ENCODE measurements at places on chromosomes 6 and 20. TPM values are rescaled to one million over a fixed set of nuclear protein-coding genes. Genes with fewer than 3 reads are reported as not detected.

DNA sequence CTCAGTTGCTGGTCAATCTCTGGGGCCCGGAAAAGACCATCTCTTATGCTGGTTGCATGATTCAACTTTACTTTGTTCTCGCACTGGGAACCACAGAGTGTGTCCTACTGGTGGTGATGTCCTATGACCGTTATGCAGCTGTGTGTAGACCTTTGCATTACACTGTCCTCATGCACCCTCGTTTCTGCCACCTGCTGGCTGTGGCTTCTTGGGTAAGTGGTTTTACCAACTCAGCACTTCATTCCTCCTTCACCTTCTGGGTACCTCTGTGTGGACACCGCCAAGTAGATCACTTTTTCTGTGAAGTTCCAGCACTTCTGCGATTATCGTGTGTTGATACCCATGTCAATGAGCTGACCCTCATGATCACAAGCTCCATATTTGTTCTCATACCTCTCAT lies 4.3 kb downstream of the OR2J3 start:
- DNase-seq = no peak

The PRL gene
- total RNA-seq = not detected

DNA sequence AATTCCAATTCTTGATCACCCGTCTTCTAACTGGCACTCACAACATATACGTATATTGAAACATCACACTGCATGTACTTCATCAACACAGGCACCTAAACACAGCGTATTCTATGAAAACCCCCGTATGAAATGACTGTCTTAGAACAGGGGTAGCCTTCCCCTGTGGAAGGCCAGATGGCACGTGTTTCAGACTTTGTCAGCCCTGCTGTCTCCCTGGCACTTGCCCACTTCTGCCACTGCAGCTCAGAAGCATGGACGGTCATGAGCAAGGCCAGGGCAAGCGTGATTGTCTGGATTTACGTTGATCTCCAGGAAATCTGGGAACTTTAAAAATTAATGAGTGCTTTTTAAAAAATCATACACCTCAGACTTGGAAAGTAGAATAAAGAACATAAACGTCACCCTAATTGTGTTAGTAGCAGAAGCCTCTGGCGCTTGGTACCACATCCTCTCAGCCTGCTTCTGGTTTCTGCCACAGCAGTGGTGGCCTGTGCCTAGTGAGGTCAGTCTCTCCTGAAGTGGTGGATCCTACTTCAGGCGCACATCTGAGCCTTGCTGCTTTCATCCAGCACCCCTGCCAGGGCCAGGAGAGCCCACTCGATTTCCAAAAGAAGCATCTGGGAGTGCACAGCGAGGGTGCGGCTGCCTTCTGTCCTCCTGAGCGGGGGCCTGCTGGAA lies 18.3 kb downstream of the PDE10A start:
- no peak for DNase-seq

DNA sequence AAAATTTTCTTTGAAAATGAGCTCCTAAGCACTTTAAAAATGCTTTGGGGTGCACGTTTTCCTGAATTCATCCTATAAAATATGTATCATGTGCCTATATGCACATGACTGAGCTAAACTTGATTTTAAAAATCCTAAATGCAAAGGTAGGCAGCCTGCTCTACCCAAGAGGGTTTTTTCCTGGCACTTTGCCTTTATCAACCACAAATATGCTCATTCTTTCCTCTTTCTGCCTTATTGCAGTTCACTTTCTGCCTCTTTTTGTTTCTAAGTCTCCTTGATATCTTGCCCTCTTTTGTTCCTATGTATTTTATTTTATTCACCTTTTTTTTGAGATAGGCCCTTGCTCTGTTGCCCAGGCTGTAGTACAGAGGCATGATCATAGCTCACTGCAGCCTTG lies 229.3 kb downstream of the GRM1 start:
- DNase-seq = no peak

- DNase-seq = no peak
Observed at GRCh38 chr6:51137777-51138176, 319.1 kb downstream of the TFAP2B start.

The KHDC1L gene
- not detected for total RNA-seq

DNA sequence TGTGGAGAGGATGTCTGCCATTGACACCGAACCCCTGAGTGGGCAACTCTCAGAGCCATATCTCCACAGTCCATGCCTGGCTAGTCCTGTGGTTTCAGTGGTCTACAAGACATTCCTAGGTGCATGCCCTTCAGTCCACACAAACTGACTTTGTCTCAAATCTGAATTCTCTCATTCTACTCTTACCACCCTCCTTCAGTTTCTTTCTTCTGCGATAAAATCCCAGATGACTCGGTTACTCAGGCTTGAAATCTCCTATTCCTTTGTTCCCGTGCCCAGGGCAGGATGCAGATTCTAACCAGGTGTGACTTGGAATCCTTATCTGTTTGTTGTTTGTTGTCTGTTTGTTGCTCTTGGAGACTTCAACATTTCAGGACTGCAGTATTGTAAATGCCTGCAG lies 9.3 kb downstream of the CDS2 start:
- DNase-seq = no peak

GRCh38 chr6:126524811-126525326 lies 185.0 kb downstream of the CENPW start:
- no peak for DNase-seq

GRCh38 chr6:90765895-90766294 lies 179.0 kb upstream of the MAP3K7 start:
- DNase-seq = no peak

DNA sequence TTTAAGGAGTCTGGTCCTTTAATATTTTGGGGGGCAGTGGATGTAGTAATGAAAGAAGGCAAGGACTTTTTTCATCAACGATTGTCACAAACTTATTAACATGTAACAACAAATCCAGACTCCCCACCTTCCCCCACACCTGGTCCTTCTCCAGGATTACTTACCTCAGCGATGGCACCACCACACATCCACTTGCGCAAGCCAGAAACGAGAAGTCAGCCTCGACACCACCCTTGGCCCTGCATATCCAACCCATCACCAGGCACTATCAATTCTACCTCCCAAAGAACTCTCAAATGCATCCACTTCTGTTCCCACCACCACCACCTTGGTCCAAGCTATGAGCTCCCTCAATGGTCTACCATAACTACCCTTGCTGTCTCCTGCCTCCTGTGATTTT lies 6.6 kb downstream of the EZR start:
- no peak for DNase-seq

The OR2H1 gene
- total RNA-seq = not detected

DNA sequence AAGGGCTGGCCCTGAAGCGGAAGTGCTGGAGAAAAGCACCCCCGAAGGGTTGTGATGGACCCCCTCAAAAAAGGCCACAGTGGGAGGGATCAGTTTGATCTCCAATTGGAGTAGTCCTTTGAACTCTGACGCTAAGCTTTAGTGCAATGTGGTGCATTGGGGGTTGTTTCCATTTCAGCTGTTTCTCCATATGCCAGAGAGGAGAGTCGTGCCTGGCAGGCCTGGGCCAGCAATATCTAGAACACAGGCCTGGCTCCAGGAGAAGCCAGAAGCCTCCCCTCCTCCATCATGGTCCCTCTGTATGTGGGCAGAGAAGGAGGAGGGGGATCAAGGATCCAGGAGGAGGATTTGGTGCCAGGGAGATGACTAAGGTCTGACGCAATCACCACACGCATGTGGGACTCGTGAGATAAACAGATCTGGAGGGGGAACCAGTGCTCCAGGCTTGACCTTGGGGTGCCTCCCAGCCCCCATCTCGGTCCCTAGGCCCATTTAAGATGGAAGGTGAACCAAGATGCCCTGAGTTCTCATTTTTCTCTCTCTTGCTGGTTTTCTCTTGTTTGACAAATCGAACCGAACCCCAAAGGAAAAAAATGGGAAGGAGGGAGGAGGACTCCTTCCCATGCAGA lies 517.4 kb upstream of the JARID2 start:
- no peak for DNase-seq

DNA sequence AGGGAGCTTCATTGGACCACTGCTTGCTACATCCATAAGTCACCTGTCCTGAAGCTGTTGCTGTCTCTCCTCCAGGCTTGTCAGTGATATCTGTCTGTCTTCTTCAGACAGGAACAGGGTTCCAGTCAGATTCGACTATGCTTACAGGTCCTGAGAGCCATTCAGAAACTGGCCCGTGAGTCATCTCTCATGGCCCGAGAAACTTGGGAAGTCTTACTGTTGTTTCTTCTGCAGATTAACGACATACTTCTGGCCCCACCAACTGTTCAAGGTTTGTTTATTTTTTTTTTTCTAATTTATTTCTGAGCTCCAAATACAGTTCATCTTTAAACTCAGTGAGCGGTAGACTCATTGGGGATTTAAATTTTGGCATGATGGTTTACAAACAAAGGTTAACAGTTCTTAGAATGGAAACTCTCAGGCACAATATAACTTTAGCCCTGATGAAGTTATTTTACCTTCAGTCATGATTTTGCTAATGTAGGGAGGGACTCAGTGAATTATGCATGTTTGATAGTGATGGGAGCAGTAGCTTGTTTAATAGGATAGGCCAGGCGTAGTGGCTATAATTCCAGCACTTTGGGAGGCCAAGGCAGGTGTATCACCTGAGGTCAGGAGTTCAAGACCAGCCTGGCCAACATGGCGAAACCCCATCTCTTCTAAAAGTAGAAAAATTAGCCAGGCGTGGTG lies 24.7 kb downstream of the RALGAPB start:
- DNase-seq = no peak

DNA sequence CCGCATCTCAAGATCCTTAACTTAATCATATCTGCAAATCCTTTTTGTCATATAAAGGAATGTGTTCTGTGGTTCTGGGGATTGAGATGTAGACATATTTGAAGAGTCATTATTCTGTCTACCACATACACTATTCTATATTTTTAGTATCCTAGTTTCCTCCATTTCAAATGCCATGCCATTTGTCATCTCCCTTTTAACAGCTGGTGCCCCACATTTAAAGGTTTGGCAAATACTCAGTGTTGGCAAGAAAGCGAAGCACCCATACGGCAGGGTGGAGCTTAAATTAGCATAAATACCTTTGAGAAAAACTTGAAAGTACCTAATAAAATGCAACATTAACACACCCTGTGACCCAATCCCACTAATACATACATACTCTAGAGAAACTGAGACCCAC lies 31.7 kb downstream of the PAK5 start:
- DNase-seq = no peak

DNA sequence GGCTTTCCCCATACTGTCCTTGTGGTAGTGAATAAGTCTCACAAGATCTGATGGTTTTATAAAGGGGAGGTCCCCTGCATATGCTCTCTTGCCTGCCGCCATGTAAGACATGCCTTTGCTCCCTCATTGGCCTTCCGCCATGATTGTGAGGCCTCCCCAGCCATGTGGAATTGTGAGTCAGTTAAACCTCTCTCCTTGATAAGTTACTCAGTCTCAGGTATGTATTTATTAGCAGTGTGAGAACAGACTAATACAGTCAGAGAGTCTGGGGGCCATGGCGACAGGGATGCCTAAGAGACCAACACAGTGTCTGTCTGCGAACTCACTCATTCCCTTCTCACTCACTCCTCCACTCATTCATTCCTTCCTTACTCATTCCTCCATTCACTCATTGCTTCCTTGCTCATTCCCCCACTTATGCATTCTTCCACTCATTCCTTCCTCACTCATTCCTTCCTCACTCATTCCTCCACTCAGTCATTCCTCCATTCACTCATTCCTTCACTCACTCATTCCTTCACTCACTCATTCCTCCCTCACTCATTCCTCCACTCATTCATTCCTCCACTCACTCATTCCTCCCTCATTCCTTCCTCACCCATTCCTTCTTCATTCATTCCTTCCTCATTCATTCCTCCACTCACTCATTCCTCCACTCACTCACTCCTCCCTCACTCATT lies 137.5 kb upstream of the AGPAT4 start:
- DNase-seq = no peak

The MAP3K4 gene
- 42.8 TPM for total RNA-seq

The PDRG1 gene
- total RNA-seq = 13.1 TPM

DNA sequence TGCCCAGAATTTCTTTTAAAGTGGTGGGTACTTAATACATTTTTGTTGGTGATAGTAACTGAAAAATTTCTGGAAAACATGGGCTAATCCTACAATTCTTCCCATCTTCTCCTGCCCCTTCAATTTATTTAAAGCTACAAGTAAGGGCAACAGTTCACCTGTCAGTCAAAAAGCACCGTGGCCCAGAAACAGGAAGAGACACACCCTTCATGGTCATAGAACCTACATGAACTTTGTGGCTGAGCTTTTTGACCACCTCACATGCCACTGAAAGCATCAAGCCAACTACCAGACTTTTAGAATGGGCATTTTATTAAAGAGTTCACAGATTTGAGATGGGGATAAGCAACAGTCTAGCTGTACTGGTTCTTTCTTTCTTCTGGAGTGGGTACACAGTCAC lies 201.1 kb upstream of the CNR1 start:
- no peak for DNase-seq

The LY86 gene
- total RNA-seq = 2.4 TPM

DNA sequence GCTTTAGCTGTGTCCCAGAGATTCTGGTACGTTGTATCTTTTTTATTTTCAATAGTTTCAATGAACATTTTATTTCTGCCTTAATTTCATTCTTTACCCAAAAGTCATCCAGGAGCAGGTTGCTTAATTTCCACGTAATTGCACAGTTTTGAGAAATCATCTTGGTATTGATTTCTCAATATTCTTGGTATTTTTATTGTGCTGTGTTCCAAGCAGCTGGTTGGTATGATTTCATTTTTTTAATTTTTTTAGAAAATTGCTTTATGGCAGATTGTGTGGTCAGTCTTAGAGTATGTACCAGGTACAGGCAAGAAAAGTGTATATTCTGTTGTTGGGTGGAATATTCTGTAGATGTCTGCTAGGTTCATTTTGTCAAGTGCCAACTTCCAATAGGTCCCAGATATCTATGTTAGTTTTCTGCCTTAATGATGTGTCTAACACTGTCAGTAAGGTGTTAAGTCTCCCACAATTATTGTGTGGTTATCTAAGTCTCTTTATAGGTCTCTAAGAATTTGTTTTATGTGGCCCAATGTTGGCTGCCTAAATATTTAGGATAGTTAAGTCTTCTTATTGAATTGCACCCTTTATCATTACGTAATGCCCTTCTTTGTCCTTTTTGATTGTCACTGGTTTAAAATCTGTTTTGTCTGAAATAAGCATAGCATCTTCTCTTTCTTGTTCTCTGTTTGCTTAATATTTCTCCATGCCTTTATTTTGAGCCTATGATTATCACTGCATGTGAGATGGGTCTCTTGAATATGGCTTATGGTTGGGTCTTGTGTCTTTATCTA lies 366.9 kb upstream of the IRAK1BP1 start:
- DNase-seq = no peak

- no peak for DNase-seq
Observed at GRCh38 chr20:46063652-46064054, 26.1 kb downstream of the NCOA5 start.

DNA sequence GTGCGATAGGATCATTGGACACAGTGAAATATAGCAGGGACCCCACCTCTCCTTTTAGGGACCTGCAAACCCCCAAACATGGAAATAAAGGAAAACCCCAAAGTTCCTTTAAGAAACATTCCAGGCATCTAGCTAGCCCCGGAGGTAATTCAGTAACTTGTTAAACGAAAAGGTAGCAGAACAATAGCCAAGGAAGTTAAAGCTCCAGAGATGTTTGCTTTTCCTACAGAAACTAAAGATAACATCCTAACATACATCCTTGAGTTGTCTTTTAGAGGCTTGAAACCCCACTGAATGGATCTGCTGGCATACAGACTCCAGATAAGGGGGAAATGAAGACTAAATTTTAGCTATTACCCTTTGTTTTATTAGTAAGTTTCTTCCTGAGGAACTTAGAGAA lies 51.0 kb downstream of the FAM184A start:
- DNase-seq = no peak
